ENCODE measurements at places on chromosomes 5 and 9.

DNA sequence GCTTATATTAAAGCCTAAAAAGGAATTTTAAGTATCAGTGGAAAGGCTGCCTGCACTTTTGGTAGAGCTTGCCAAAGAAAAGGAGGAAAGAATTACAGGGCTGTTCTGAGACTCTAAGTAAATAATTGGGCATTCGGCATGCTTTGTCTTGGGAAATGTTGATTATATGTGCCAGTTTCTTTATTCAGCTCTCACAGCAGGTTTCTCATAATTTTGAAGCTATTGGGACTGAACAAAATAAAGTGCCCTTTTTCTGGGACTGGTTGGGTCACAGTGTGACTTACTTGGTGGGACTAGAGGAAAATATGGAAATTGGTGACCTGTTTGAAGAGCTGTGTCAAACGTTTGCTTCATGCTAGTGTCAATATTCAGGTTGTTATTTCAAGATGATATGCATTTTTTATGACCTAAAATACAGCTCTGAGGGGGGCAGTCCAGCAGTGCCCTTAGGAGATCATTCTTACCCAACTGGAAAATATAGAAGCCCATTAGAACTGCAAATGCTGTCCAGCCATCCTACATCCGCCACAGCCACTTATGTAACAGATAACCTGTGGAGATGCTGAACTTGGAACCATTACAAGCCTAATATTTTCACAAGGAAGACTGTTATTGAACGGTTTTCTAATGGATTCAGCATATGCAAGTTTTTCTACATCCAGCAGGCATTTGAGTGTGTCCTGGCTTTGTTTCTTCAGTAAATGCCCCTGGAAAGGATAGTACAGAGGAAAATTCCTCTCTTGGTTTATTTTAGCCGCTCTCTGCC is 122.4 kb downstream of the SNCAIP start:
- DNase-seq: peak; percentile 37

DNA sequence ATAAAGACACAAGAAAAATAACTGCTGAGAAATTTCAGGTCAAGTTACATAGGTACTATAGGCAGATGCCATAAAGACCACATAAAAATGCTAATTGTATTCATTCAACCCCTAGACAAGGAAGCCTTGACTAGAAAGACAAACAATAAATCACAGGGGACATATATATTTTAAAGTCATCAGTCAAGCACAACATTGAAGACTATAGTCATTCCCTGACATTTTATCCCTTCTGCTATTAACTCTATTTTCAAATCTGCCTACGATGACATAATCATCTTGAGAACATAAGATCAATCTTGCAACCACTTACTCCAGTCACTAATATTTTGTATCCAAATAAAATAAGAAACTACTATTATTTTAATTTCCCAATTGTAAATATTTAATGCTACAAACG is 38.3 kb downstream of the FAM13B start:
- no peak for DNase-seq

- DNase-seq: peak; percentile 77
These were observed 115.9 kb upstream of the SH3GL2 start for GRCh38 chr9:17462869-17463464.

DNA sequence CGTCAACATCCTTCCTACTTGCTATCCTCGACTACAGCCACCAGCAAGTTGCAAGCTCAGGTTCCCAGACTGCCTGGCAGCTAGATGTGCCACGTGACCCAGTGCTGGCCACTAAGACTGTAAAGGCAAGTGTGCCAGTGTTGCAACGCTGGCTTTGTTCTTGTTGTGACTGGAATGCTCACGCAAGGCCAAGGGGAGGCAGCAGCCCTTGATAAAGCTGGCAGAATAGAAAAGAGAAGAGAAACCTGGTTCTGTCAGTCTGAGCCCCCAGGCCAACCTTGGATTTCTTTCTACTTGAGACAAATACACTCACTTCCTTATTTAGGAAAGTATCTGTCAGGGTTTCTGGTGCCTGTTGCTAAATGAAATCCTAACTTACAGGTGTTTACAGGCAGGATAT is 113.0 kb downstream of the KLHL3 start:
- DNase-seq: peak; percentile 83

- peak; percentile 56 for DNase-seq
These were observed 23.7 kb downstream of the RXRA start for GRCh38 chr9:134349936-134350335.

DNA sequence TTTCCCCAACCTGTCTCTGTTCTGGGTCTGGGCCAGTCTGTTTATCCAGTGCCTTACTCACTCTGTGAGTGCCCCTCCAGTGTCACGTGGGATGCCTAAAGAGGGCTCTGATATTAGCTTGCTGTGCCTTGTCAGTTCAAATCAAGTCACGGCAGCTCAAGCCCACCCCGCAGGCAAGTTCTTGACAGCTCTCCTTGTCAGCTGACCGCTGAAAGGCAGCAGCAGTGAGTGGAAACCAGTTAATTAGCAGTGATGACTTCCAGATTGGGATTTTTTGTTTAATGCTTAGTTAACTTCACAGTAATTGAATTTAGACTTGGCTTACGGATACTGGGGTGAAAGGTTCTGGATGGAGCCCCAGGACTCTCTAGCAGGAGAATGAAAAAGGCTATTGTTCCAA is 210.1 kb downstream of the PSAT1 start:
- DNase-seq: peak; percentile 80

DNA sequence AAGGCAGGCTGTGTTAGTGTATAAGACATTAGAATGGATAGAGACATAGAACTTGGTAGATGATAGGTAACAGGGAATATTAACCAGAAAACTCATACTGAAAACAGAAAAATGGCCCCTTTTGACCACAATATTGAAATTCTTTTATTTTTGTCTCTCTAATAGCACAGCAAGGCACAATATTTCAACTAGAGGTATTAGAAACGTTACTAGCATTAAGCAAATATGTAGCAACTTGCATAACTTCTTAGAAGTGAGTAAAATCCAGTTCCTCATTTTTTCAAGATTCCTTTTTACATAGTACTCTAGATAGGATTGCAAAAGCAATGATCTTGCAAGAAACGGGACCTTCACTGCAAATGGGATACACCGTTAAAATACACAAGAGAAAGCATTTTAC is 102.7 kb upstream of the VCAN start:
- no peak for DNase-seq

DNA sequence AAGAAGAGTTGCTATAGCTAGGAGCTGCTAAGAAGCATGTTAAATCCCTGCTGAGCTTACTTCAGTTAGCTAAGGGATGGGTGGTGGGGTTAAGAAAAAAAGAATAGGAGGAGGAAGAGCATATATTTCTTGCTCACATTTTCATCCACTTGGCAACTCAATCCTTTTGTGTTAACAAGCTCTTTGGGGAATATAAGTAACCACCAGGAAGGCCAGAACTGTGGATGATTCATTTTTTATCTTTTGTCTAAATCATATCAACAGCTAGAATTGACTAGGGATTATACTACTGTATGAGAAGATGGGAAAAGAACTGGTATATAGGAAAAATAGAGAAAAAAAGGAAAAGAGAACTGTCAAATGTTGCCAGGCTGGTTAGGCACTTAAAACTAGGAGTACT is 555.3 kb upstream of the ARRDC3 start:
- DNase-seq: no peak

DNA sequence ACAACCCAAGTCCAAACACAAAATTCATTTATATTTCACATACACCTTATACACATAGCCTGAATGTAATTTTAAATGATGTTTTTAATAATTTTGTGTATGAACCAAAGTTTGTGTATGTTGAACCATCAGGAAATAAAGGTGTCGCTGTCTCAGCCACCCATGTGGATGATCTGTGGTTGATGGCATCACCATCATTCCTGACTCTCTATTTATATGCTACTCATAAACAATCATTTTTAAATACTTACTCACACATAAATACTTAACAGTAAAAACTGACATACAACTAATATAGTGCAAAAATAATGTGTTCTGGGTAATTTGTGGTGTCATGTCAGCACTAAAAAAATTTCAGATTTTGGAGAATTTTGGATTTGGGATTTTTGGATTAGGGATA is 38.4 kb downstream of the SMC5 start:
- DNase-seq: no peak

- no peak for DNase-seq
These were observed 319.5 kb downstream of the ARHGEF28 start for GRCh38 chr5:73945505-73945904.

- no peak for DNase-seq
These were observed 375.7 kb upstream of the PRR16 start for GRCh38 chr5:120088412-120088811.

DNA sequence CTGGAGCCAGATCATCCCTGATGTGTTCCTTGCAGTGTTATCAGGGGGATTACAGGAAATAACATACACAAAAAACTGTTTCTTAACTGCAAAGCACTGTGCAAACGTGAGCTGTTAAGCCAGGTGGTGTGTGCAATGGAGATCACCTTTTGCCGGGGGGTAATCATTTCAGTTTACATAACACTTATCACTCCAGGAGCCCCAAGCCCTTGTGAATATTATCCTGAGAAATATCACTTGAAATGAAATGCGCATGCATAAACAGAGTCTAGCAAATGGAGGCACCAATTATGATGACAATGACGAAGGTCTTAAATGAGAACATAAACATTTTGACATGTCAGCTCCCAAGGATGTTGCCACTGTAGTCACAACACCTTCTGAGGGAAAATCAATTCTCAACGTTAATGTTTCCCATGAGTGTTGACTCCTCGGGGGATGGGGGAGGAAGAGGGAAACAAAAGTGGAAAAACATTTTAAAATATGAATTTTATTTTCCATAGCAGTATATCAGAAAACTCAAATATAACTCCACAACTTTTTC is 54.5 kb upstream of the RAD23B start:
- peak; percentile 18 for DNase-seq

GRCh38 chr9:94181408-94182181 is 77.5 kb upstream of the ZNF169 start:
- no peak for DNase-seq

DNA sequence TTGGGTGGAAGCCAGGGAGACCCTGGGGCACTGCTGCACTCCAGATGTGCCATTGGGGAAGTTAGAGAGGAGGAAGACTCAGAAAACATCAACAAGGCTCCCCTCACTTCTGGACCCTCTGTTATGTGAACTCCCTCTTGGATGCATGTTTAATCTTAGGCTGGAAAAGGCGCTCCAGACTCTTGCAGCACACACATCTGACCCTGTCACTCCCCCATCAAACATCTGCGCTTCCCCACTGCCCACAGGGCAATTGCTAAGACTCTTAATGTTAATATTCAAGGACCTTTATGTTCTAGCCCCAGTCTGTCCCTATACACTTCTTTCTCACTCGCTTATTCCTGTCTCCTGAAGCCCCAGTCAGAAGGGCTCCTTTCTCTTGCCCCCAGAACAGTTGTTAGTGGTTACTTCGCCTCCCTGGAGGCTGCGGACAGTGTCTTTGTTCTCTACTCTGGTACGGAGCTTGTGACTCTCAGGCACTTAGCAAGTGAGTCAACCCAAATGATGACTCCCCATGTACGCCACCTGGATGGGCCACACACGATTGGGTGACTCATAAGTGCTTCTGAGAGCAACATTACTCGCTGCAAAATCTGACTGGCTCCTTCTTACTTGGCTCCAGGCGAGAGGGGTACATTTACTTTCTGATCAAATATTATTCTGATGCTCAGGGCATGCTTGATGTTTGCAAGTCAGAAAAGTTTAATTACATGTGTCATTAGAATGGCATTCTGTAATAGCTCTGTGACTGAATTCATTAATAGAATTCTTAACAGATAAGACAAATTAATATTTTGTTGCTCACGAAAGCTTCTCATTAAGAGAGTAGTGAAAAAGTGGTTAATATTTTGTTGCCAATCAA is 193.6 kb downstream of the HSPA4 start:
- DNase-seq: no peak

GRCh38 chr5:152290181-152290580 is 114.9 kb downstream of the NMUR2 start:
- no peak for DNase-seq

GRCh38 chr5:139670369-139671095 is 22.4 kb downstream of the CXXC5 start:
- DNase-seq: no peak

DNA sequence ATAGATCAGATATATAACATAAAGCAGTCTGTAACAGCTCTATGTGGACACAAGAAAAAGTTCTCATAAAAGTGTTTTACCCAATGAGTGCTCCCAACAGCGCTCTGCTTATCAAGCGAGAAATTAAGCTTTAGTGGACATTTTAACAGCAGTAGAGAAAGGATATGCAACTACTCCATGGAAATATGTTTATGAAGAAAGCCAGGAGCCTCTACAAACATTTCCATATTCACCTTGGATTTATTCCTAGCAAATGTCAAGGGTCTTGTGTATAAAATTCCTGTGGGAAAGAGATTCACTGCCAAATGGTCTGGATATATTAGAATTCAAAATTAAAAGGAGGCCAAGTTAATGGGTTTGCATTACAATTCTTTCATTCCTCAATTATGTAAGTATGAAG is 66.5 kb downstream of the DTWD2 start:
- no peak for DNase-seq

GRCh38 chr9:104247899-104248460 is 153.9 kb downstream of the SMC2 start:
- DNase-seq: no peak

GRCh38 chr5:168951356-168951755 is 349.6 kb downstream of the SLIT3 start:
- no peak for DNase-seq

DNA sequence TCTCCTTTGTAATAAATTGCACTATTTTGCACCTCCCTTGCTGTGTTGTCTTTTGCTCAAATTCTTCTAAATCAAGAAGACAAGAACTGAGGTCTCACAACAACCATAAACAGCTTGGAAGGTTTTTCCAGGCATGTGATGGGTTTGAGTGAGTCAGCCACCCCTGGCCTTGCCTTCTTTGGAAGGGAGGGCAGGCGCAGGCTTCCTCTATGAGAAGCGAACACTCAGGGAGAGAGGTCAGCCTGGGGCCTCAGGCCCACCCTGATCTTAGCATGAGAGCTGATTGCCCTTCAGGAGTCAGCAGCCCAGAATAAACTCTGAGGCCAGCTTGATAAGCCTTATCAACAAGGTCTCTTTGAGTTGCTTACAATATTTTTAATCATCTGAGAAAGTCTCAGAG is 31.6 kb downstream of the S1PR3 start:
- DNase-seq: no peak

- DNase-seq: no peak
These were observed 61.5 kb downstream of the ZNF354C start for GRCh38 chr5:179121667-179122111.

GRCh38 chr5:145921211-145921610 is 15.2 kb upstream of the SH3RF2 start:
- DNase-seq: no peak

DNA sequence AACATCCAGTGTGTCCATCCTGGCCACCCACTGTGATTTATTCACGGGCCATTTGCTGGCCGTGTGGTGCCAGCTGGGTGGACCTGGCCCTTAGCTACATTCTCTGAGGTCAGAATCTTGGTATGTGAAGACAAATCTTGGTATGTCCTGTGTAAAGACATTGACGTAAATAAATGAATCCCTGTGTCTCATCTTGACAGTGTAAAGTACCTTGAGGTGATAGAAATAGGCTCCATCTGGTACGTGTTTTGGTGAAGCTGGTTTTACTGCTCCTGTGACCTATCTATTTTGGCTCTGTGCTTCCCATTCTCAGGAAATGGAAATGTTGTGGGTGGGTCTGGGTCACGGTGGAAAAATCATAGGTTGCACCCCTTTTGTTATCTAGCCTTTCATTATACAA is 245.4 kb upstream of the ANKH start:
- DNase-seq: no peak
